ENCODE measurements at places on chromosomes 3 and 15.

DNA sequence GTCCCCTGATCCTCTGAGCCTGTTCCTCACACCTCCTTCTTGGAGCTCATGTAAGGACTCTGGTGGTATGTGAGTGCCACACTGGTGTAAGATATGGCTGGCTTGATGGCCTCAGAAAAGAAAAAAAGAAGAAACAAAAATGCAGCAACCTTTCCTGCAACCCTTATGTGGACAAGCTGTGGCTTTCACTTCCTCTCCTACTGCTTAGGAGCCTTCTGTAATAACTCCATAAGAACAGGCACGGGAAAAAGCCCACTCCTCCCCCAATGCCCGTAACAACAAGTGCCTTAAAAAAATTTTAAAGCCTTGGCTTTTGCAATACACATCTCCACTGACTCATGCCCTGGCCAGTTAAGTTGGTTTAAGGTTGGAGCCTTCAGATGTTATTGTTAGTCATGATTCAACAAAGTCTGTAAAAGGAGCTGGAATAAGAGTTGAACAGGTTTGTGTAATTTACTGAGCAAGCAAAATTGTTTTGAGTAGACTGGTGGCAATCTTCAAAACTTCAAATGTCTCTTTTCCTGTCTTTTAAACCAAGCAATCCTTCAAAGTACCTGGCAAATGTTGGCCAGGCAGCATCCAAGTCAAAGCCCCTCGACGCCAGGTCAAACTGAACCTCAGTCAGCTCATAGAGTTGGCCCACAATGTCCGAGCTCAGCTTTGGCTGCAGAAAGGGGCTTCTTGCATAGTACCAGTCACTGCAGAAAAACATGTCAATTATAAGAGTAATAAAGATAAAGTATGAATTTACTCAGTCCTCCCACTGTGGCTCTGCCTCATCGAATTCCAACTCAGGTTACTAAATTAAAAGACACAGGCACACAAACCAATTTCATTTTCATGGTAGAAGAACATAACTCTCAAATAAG lies 22.9 kb downstream of the FYCO1 start:
- DNase-seq = no peak

DNA sequence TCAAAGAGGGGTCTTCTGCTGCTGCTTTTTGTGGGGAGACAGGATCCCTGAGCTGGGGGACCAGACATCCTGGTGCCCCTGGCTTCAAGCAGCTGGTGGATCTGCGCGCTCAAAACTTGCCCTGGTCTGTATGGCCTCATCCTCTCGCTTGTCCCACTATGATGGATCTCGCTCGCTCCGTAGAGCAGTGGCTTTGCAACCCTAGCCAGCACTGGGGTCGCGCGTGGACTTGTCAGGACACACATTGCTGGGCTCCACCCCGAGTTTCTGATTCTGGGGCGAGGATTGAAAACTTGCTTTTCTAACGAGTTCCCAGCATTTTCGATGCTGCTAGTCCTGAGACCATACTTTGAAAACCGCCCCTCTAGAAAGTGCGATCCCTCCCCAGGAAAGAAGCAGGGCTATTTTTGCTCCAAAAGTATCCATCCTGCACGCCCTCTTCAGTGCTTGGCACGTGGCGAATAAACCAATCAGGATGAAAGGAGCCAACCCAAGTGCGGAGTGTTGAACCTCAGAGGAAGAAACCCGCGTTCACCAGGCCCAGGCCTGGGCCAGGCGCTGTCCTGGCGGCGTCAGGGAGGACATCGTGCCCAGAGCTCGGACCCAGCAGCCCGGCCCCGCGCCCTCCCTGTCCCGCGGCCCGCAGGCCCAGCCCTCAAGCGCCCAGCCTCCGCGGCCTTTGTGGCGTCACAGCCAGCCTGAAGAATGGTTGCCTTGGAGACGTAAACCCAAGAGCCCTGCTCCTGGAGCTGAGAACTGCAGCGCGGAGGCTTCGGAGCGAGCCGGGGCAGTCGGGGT lies at the start of gene CFAP100:
Gene CFAP100 (plus strand): TSS at position 731 of the 798 bp plus-strand sequence. CDS start 1,092 bp downstream, outside the sequence.
- DNase-seq = peak; percentile 70

GRCh38 chr3:184773283-184774186 lies 38.4 kb upstream of the VPS8 start:
- DNase-seq = peak; percentile 85

DNA sequence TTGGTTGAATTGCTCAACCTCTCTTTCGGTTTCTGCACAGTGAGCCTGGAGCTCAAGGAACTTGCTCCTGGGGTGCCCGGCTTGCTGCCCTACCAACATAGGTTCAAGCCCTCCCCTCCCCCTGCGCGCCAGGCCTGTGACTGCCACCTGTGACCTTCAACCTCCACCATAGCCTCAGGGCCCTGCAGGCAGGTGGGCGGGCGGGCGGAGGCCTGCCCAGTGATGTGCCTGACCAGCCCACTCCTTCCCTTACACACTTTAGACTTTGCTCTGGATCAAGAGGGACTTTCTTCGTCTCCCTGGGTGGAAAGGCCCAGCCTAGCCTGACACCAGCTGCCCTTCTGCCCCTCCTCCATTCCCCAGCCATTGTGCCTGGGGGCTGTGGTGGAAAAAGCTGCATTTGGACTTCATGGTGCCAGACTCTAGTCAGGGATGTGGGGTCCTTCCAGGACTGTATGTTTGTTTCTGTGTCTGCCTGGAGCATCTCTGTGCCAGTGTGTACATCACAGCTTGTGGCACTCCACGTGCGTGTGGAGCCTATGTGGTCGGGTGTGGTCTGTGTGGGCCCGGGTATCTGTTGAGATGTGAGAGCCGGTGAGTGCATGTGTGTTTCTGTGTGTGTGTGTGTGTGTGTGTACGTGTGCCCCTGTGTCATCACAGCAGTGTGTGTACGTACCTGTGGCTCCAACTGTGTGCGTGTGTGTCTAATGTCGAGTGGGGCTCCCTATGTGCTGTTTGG lies 9.5 kb downstream of the PRKCD start:
- DNase-seq = peak; percentile 89

- no peak for DNase-seq
Observed at GRCh38 chr15:92605225-92605944, 50.2 kb downstream of the FAM174B start.

DNA sequence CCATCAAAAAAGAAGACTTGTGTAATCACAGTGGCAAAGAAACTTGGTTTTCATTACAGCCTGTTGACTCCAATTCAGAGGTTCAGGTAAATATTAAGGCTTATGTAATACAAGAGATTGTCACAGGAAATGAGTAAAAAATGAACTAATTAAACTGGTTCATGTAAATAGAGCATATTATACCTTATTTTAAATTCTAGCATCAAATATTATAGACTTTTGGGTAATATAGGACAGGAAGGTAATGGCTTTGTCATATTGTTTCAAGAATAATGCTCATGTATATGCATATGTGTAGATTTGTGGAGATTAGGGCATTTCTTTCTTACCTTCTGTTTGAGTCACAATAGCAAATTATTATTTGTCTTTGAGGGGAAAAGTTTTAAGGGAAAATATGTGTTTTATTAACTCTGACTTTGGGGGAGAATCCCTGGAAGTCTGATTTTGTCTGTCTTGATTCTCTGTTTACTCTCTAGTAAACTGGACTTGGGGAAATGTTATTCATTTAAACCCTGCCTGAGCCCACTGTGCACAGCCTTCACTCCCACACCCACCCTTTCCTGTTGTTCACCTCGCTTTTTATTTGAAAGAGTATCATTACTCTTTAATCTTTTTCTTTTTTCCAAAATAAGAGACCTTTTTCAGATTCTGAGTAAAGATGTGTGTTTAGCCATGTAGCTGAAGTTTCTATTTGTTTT lies 43.0 kb downstream of the RASA2 start:
- no peak for DNase-seq

DNA sequence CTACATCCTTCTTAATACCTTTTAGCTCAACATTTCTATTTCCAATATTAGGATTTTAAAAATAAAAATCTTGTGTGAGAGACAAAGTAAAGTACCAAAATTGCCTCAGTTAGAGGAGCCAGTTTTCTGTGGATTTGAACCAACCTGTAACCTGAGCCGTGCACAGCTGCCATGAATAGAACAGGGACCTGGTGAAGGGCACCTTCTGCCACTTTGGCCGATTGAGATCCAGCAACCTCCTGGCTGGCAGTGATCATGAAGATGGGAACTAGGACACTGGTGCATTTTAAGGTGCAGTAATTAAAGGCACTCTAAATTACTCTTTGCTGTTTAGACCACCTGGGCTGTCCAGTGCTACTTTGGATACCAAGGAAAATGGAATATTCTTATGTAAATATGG lies 34.3 kb upstream of the TRAK1 start:
- no peak for DNase-seq

DNA sequence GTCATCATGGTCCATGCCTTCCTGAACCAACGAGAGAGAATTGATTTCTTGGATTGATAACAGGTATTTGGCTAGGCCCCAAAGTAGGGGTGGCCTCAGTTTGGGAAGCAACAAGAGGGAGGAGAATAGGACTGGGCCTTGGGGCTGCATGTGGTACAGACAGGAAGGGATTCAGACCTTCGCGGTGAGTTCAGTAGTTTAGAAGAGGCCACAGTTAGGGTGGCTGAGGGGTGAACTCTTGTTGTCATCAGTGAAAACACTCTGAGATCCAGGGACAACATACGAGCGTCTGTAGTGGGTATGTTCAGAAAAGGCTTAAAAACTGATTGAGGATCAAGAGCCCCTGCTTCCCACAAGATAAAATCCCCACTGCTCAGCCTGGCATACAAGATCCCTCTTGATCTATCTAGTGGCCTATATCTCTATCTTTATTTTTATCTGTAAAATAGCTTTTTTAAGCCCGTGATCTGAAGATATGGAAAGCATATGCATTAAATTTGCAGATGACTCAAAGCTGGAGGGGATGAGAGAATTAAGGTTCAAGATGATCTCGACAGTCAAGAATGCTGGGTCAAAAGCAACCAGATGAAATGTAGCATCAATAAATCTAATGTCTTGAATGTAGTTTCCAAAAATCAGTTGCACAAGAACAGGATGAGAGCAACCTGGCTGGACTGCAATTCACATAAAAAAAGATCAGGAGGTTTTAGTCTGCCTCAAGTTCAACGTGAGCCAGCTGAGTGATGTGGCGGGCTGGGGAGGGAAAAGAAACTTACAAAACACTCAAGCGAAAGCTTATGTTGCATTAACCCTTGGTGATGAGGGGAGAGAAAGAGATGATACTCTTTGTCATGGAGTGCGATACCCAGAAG lies 221.1 kb upstream of the TLE3 start:
- no peak for DNase-seq

- DNase-seq = no peak
Observed at GRCh38 chr3:196775938-196776337, 36.3 kb downstream of the PAK2 start.

GRCh38 chr3:138025553-138025952 lies 15.6 kb downstream of the CLDN18 start:
- DNase-seq = no peak

DNA sequence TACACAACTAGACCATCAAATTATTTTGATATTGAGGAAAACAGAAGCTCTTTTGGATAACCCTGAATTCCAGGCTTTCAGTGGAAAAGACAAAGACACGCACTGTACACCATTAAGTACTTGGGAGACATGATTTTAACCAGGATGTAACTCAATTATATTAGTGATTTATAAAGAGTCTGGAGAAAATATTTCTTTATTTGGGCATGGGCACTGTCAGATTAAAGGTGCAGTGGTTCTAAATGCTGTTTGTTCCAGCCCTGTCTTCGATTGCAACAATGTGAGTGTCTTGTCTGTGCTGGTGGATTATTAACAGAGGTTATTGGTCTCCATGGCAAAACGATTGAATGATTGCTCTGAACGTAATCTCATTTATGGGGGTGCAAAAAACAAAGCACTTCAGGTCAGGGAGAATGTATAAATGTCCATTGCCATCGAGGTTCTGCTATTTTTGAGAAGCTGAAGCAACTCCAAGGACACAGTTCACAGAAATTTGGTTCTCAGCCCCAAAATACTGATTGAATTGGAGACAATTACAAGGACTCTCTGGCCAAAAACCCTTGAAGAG lies at the start of gene TM4SF4:
Gene TM4SF4 (plus strand): TSS at position 448 of the 568 bp plus-strand sequence. CDS start 181 bp downstream, outside the sequence.
- no peak for DNase-seq

DNA sequence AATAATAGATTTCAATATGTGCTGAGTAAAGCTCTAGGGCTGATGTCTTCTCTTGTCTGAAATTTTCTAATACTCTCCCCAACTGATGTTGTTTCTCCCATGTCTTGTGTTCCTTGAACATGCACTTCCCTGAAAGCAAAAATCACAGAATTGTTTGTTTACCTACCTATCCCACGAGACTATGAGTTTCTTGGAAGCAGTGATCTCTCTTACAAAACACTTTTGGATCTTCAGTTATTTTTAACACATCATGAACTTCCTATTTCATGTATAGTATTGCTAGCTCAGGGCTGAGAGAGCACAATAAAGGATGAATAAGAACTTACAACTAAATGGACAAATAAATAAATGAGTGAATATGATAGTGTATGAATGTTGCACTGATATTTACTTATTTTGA lies 365.0 kb downstream of the ROBO2 start:
- DNase-seq = no peak

GRCh38 chr15:67090297-67091070 lies 25.1 kb downstream of the SMAD3 start:
- no peak for DNase-seq

- no peak for DNase-seq
Observed at GRCh38 chr3:159584421-159584820, 404.2 kb upstream of the IL12A start.

DNA sequence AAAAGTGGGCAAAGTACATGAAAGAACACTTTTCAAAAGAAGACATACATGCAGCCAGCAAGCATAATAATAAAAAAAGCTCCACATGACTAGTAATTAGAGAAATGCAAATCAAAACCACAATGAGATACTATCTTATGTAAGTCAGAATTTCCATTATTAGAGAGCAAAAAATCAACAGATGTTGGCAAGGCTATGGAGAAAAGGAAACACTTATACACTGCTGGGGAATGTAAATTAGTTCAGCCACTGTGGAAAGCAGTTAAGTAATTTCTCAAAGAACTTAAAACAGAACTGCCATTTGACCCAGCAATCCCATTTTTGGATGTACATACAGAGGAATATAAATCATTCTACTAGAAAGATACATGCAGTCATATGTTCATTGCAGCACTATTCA lies 360.7 kb downstream of the NSUN3 start:
- no peak for DNase-seq

DNA sequence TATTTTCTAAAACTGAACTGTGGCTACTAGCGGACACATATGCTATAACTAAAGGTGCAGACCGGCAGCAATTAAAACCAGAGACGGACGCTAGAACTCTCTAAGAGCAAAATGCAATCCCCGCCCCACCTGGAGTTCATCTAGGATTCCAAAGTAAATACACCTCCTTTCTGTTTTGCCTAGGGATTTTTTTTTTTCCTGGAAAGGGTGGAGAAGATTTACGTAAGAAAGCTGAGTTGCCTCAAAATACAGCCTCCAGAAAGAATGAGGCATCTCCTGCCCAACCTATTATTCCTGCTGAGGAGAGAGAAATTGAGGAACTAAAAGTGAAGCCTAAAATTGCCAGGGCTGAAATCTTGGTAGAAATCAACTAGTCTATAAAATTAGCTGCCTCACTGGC lies 150.2 kb downstream of the TP63 start:
- DNase-seq = no peak
